ENCODE measurements at places on chromosomes 1 and 21. TPM values are rescaled to one million over a fixed set of nuclear protein-coding genes. Genes with fewer than 3 reads are reported as not detected.

Gene ZNF593OS
- not detected for total RNA-seq

Gene CRYAA
- not detected for total RNA-seq

Gene SMIM1
- total RNA-seq: 54.6 TPM

Gene CBR3
- total RNA-seq: 1.8 TPM

Gene SPOCD1
- total RNA-seq: 0.43 TPM

Gene CYP4B1
- total RNA-seq: 20.0 TPM

GRCh38 chr1:208240662-208241355 lies 3.4 kb downstream of the PLXNA2 start:
- no peak for DNase-seq

DNA sequence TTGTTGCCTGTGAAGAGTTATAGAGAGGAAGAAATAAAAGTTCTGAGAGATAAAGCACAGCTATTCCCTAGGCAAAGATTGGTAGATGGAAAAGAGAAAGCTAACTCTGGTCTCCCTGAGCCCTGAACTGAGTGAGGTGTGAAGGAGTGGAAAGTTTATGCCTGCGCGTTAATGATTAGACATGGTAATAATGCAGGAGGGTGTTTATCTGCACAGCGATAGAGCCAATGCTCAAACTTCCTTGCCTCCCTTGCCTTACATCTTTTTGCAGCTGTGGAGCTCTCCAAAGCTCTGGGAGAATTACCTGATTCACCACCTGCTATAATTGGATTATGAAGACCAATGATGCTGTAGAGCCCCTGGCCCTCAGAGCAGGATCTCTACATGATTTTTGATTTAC lies 32.8 kb upstream of the CHRM3 start:
- no peak for DNase-seq

DNA sequence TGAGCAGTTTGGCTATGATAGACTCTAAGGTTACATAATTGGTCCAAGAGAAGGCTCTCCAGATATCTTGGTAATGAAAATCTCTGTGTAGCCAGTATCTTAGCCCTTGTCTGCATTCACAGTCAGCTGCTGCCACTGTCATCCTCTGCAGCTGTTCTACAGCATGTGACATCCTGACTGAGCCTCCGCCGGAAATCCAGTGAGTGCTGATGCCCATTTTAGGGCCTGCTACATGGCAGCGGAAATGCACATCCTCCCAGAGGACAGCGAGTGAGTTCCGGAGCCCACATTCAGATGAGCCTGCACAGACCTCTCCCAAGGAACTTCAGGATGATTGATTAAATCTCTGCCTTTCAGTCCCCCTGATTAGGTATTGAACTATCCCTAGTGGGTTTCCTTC lies 237.1 kb downstream of the HHIPL2 start:
- DNase-seq: no peak

DNA sequence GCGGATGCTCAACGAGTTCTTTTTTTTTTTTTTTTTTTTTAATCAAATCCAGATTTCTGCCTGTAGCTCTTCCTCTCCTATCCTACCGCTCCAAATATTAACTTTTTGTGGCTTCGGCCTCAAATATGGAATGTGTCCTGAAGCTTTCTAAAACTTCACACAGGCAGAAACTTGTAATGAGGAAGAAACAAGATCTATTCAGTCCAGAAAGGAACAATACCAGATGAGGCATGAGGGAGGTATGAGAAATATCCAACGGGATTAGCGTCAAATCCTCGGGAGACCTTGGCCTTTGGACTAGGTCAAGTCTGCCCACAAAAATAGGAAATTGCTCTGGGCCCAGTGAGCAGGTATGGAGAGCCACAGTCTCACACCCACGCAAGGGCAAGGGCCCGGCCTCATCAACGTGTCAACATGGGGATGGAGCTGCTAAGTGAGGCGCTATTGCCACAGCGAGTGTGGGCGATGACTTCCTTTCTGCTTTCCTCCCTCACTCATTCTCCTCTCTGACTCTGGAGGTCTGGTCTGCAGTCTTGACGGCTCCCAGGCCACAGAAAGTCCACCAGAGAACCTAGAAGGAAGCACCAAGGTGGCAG lies 66.6 kb downstream of the BCAR3 start:
- no peak for DNase-seq

DNA sequence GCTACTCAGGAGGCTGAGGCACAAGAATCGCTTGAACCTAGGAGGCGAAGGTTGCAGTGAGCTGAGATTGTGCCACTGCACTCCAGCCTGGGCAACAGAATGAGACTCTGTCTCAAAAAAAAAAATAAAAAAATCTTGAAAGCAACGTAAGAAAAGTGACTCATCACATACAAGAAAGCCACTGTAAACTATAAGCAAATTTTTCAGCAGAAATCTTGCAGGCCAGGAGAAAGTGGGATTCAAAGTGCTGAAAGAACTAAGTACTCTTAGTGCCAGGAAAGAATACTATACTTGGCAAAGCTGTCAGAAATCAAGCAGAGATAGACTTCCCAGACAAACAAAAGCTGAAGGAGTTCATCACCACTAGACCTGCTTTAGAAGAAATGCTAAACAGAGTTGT lies 4.4 kb upstream of the HMGN1 start:
- DNase-seq: no peak

- DNase-seq: no peak
These were observed 20.4 kb downstream of the GPR161 start for GRCh38 chr1:168116327-168116799.

- no peak for DNase-seq
These were observed 109.2 kb downstream of the CASZ1 start for GRCh38 chr1:10687251-10687651.

DNA sequence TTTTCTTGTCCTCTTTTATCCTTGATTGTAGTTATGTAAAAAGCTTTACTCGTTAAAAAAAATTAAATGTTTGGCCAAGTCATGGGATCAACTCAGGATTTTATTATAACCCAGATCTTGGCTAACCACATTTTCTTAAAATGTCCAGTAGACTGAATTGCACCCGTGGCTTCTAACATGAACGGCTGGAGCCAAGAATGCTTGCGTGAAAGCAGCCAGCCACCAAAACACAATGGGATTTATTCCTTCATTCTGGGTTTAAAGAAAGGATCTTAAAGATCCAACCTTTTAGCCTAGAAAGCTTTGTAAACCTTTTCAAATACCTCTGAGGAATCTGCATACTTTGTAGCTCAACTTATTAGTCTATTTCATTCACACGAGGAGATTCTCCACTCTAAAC lies 404.4 kb downstream of the USP25 start:
- no peak for DNase-seq

DNA sequence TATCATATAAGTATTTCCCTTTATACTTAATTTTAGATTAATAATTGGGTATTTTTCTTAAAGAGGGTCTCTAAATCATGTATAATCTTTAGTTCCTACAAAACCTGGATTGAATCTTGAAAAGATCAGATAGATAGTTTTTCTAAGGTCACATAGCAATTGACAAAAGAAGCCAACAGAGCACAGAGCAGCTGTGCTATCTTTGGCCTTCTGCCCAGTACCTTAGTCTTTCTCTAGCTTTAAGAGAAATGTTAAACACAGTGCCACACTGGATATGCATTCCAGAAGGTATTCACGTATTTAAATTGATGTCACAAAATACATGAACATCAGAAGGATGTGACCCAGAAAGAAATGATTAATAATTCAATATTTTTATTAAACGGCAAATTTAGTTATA lies 86.8 kb downstream of the C21orf91 start:
- no peak for DNase-seq

All from right atrium auricular region (tissue), 2 donors.